ENCODE measurements at places on chromosomes 7 and 10.

DNA sequence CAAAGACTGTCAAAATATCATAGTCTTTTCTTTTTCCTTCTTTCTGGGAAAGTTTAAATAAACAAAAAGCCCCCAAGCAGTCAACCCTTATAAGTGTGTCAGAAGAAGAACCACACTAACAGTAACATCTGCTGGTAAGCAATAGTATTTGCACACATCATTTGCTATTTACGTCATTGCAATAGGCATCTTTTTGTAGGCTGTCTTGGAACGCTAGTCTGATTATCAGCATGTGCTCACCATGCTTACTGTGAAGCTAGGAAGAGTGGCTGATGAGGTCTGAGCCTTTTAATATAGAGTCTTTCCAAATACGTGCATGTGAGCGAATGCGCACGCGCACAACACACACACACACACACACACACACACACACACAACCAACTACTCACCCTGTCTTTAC is 599.0 kb upstream of the TPK1 start:
- no peak for ATAC-seq

GRCh38 chr7:121739465-121739864 is 133.5 kb upstream of the PTPRZ1 start:
- no peak for ATAC-seq

DNA sequence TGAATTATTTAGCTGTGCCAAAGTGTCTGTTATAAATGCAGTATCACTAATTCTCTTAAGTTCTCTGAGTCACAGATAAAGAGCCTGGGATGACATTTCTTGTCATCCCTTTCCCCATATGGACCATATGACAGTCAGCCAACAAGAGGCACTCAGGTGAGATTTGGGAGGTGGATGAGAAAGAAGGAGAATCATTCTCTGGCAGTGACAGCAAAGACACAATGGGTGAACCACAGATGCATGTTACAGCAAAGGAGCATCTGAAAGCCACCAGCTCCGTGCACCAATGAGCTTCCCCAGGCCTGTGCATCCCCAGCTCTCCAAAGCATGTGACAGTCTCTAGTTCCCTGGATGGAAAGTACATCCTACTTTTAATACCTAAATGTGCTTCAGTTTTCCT is 10.8 kb downstream of the GIMAP6 start:
- ATAC-seq: no peak

GRCh38 chr7:137790828-137791227 is 55.9 kb downstream of the DGKI start:
- no peak for ATAC-seq

DNA sequence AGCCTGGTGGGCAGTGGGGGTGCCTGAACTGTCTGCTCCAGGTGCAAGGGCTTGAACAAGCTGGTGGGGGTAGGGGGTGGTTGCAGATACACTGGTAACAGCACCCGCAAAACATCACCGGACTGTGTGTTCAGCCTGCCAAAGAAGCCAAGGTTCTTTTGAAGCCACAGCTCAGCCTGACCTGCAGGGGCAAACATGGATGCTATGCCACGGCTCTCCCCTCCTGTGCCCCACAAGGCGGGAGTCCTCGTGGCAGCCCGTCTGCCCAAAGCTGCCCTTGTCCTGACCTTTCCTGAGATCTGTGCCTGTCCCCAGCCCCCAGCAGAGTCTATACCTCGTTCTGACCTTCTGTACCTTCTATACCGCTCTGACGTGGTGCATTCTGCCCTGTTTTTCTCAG is 285.7 kb downstream of the GLRX3 start:
- no peak for ATAC-seq

DNA sequence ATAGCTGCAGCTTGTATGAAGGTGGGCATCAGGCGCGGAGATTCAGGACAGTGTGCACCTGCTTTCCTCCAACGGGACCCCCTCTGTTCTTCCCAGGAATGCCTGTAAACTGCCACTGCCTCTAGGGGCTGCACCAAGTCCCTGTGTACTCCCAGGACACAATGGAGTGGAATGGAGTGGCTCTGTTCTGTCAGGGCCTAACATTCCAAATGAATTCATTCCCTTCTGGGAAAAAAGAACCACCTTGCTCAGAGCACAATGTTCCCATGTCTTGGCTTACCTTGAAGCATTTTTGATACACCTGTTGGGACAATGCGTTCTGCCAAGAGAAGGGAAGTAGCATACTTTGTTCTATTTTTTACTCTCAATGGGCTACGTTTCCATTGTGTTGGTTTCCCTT is 339.4 kb downstream of the FRMD4A start:
- ATAC-seq: no peak

DNA sequence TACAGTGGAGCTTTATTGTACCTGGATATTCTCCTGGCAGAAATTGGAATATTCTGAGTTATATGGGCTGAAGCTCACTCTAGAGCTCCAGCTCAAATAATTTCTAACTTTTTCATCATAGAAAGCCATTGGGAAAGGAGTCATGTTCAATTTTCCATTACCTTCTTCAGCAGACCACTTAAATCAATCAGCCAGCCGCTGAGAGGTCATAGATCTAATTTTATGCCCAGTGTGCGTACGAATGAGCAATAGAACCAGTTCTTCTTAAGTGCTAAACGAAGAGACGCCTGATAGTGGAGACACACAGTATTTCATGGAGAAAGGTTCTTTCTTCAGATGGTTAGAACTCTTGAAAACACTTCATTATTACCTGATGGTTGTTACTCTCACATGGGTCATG is 35.0 kb upstream of the DNAJB12 start:
- no peak for ATAC-seq

DNA sequence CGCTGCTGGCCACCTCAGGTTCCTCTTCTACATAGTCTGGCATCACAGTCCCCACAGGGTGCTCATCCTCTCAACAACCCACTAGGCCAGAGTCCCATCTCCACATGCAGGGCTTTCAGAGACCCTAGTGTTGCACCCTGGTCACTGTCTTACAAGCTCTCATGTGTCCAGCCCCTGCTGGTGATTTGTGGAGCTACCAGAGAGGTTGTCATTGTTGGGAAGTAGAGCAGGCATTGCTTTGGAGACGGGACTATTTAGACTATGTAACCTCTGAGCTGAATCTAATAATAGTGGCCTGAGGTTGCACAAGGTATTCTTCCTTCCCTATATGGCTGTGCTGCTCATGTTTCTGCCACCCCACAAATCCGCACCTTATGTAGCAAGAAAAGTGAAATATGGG is 135.3 kb upstream of the VWC2 start:
- ATAC-seq: no peak

GRCh38 chr7:103525937-103526336 is 79.9 kb upstream of the SLC26A5 start:
- ATAC-seq: no peak

GRCh38 chr10:30374353-30374752 is 25.3 kb upstream of the MTPAP start:
- no peak for ATAC-seq

All from stimulated activated memory B cell treated with anti-CD40 and anti-IgM and Interleukin-4, amounts not matched to agents 10 μg/mL and 1 μg/mL and 100 μg/mL, for 72 hours (primary cell).